KBM-7 (cell line): ENCODE measurements at places on chromosomes 12 and 14.

DNA sequence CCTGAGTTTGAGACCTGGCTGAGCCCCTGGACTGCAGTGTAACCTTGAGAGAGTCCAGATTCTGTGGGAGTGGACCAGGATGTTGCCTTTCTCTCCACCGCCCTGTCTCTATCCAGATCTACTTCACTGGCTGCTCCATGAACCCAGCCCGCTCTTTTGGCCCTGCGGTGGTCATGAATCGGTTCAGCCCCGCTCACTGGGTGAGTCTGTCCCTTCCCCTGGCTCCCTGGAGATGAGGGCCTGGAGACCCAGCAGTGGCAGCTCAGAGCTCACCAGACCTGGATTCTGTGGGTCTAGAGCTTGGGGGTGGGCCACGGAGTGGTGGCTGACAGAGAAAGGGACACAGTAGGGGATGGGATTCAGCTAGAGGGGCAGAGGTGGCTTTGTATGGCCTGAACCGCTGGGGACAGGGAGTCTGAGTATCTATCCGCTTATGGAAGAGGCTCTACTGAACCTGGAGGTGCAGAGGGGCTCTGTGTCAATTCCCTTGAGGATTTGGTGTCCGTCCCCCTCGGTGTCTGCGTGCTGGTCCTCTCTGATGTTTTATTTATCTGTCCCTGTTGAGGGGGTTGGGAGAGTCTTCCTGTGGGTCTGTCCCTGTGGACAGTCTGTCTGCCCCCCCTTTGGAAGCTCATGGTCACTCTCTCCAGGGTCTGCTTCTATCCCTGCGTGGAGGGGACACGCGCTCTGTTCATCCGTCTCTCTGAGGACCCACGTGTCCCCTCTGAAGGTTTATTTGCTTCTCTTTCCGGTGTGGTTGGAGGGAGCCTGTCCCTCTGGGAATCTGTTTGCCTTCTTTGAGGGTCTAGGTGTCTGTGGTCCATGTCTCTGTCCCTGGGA lies 2.5 kb downstream of the AQP5 start:
- no peak for DNase-seq

DNA sequence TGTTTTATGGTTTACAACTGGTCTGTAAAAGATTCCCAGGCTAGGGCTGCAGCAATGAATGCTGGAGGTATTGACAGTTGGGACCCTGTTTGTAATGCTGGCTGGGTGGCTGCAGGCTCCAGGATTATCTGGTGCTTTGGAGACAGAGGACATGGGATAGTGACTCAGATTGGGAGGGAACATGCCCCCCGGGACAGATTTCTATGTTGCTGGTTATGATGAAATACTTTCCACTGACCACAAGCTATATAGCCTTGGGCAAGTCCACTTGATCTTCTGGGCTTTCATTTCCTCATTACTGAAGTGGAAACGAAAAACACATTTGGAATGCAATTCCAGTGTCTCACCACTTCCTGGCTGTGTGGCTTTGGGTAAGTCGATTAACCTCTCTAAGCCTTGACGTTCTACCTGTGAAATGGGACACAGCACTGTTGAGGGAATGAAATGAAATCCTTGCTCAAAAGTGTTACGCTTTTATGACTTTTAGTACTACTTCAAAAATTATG lies 6.3 kb upstream of the TPCN1 start:
- DNase-seq: peak; percentile 73

DNA sequence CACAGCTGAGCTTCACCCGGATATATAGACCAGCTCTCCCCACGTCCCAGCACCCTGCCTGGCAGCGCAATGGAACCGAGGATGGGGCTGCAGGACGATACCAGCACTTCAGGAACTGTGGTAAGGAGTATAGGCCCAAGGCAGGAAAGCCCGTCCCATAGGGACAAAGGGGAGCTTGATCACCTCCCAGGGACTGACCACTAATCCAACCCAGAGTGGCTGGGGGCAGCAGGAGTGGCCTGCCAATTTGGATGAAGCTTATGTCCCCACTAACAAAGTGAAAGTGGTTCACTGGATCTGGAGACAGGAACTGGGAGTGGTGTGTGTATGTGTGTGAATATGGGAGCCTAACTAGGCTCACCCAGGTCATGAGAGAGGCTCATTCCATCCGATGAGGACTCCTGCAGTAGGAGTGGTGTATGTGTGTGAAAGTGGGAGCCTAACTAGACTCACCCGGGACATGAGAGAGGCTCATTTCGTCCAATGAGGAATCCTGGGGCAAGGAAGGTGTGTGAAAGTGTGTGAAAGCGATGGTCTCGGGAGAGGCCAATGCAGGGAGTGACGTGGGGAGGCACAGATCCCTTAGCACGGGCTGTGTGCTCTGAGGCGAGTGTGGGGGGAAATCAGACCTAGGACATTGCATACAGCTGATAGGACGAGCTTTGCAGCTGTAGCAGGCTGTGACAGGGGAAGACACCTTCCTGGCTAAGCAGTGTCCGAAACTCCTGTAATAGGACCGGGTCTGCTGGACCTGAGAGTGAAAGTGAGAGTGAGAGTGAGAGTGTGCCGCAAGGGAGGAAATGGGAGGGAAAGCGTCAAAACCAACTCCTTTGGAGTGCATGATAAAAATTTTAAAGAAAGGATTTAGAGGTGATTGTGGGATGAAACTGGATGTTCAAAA lies 25.7 kb downstream of the KLRK1 start:
- peak; percentile 53 for DNase-seq

DNA sequence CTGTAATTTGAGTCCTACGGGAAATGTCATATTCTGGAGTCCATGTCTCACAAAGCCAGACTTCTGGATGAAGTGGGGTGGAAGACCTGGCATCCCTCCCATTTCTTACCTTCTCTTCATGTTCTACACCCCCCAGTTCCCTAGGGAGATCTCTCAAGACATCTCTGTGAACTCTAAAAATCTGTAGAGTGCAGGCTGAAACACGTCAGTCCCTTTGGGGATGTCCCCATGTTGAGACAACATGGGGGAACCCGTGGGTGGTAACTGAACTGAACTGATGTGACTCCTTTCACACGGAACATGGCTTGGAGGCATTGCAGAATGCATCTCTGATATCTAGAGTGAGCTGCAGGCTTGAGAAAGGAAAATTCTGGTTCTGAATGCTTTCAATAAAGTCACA lies 15.2 kb downstream of the SERPINA12 start:
- no peak for DNase-seq

DNA sequence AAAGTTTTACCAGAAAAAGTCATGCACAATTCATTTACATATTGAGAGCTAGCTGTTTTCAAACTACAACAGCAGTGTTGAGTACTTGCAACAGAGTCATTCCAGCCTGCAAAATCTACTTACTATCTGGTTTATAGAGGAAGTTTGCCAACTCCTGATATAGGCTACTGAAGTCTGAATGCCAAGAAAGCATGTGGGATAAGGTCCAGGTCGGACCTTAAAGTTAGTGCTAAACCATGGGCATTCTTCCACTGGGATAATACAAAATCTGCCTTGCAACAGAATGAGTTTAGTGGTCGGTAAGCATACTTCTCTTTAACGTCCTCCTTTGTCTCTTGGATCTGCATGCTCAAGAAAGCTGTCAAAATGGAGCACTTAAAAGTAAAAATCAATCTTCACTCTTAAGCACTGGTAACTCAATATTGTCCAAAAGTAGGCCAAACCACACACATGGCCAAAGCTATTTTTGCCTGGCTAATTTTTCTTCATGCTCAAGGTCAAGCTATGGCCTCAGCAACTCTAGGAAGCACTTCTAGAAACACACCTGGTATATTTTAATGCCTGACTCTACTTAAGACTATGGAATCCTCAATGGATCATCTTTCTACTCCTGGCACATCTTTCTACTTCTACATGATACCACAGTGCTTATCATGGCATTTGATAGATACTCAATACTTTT lies 364.9 kb upstream of the KITLG start:
- DNase-seq: no peak

DNA sequence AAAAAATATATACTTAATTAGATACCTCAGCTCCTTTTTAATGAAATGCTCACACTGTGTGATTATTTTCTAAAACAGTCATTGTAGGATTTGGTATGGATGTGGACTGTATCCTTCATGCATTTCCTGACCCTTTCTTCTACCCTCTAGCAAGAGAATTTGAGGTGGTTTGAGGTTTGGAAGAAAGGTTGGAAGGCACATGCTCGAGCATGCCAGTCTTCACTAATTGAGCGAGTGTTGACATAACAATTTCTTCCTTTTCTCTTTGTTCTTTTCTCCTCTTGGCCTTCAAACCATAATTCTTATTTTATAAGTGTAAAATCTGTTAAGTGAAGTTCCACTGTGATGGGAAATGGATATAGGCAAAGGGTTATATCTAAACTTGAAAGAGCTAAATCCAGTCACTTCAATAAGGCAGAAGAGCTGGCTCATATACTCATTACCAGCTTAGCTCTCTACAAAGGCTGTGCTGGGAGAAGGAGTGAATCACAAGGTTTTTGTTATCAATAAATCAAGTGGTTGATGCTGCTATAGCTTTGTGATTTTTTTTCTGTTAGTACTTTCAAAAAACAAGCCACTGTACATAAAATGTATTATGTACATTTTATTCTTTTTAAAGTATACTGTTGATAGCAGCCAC lies 16.2 kb upstream of the PTHLH start:
- no peak for DNase-seq

- no peak for DNase-seq
These were observed 61.6 kb downstream of the SH2B3 start for GRCh38 chr12:111467092-111467856.

GRCh38 chr12:98403936-98404335 lies 111.5 kb upstream of the TMPO start:
- DNase-seq: peak; percentile 51

DNA sequence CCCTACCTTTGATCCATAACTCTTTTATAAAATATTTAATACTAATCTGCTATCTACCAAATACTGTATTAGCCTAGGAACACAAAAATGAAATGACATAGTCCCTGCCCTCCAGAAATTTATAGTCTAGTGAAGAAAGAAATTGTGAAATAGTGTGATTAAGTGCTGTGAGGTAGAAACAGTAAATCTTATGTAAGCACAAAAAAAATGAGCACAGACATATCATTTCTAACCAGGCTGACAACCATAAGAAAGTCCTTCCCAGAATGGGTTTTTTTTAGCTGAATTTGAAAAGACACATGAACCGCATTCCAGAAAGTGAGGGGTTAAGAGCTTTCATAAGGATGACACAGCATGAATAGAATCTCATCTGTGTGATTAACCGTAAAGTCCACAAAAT lies 145.9 kb downstream of the SOX5 start:
- DNase-seq: no peak

DNA sequence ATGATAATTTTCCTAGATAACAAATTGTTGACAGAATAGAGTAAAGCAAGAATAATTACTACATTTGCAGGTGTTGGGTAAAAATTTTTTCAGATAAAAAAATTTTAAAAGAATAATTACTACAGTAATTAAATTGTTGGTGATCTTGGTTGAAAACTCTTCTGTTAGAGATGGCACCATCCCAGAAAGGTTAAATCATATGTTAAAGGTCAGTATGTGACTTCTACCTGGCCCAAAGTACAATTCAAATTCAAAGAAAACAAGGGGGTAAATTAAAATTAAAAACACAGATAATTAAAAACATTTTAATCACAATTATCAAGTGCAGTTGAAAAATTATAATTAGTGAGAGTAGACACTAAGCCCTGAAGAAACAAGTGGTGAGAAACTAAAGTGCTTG lies 18.1 kb upstream of the PIK3C2G start:
- DNase-seq: no peak

GRCh38 chr12:94621662-94622359 lies 28.5 kb downstream of the TMCC3 start:
- no peak for DNase-seq

DNA sequence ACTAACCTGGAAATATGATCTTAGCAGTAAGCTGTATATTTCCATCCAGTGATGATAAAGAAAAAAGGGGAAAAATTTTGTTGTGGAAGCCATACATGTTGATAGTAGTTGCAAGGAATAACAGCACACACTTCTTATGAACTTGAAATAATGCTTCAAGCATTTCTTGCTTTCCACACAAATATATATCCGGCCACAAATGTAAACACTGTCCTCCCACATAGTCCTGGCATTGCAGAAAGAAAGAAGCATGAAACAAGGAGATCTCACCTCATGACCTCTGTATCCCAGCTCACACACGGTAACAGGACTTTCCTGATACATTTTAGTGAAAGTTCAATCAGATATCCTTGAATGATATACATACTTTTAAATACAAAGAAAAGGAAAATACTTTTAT lies 56.0 kb downstream of the LLPH start:
- DNase-seq: no peak

DNA sequence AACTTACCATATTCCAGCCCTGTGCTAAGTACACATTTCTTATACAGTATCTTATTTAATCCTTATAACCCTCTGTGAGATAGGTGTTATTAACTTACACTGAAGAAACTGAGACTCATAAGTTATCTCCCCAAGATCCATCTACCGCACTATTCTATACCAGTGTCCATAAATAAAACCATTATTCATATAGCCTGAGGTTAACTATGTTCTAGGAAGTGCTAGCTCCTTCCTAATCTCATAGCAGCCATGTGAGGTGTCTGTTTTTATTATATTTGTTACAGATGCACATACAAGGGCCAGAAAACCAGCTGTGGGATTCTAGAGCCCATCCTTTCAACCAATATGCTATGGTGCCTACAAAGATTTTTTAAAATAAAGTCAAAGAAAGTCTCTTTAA lies 100.3 kb upstream of the RAP1B start:
- DNase-seq: no peak

DNA sequence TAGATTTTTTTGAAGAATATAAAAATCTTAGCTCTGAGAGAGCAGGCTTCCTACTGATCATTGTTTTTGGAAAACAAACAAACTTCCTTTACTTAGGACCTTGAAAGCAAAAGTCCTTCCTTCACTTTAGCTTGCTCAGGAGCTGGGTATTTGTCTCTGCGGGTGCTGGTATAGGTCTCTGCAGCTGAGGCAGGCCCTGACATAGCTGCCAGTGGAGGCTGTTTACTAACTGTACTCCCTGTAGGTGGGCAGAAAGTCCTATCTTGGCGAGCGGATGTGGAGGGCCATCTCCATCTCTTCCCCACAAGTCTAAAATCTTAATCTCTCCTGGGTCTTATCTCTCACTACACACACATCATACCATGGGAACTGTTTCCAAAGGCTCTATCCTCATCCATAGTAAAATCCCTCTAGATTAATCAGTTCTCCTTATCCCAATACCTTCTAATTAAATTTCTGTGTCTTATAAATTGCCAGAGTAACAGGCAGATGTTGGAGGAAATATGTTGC lies 4.1 kb upstream of the MIA2 start:
- DNase-seq: no peak

DNA sequence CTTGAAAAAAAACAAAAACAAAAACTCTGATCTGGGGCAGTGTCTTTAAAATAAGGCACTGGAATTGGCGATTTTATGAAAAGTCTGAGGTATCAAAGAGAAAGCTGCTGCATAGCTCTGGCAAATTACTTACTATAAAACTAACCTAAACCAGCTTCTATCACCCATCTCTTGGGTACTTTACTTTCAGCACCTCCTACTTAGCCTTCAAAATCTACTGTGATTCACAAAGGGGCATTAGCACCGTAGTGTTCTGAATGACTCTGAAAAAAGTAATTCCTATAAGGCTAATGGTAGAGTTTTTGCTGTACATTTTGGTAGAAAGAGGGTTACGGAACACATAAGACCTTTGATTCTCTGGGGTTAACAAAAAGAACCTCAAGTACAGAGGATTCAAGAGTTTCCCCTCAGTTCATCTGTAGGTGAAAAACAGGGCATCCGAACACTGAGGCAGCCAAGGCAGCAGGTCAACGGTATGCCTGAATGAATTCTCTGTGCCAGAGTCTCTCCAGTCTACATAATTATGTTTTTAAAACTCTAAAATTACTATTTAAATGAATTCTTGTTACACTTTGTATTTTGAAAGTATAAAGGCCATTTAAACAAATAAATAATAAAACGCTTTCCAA lies 101.5 kb downstream of the ELK3 start:
- DNase-seq: no peak

GRCh38 chr12:53452159-53453077 lies 516 bp downstream of the PCBP2 start:
- peak; percentile 68 for DNase-seq
